ENCODE measurements at places on chromosomes 1 and 21.

DNA sequence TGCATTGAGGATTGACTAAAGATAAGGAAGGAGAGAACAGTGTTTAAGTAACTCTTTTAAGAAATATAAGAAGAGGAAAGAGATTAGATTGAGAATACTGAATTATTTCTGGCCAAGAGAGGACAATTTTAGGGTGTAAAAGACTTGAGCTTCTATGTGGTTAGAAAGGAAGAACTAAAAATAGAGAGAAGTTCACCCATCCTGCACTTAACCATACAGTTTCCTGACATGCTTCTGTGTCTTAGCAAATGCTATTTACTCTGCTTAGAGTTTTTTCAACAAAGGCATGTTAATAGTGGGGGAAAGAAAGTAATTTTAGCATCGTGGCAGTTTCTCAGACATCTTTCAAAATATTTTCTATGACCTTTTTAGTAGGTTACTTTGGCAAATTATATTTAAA is 122.8 kb upstream of the GPR52 start:
- no peak for DNase-seq

- DNase-seq, result no peak
Measured at GRCh38 chr1:160740133-160740688, 1.2 kb downstream of the SLAMF7 start.

GRCh38 chr1:195979646-195980045 is 628.6 kb downstream of the KCNT2 start:
- DNase-seq, result no peak

- no peak for DNase-seq
Measured at GRCh38 chr1:246533371-246533905, 26.4 kb upstream of the SMYD3 start.

DNA sequence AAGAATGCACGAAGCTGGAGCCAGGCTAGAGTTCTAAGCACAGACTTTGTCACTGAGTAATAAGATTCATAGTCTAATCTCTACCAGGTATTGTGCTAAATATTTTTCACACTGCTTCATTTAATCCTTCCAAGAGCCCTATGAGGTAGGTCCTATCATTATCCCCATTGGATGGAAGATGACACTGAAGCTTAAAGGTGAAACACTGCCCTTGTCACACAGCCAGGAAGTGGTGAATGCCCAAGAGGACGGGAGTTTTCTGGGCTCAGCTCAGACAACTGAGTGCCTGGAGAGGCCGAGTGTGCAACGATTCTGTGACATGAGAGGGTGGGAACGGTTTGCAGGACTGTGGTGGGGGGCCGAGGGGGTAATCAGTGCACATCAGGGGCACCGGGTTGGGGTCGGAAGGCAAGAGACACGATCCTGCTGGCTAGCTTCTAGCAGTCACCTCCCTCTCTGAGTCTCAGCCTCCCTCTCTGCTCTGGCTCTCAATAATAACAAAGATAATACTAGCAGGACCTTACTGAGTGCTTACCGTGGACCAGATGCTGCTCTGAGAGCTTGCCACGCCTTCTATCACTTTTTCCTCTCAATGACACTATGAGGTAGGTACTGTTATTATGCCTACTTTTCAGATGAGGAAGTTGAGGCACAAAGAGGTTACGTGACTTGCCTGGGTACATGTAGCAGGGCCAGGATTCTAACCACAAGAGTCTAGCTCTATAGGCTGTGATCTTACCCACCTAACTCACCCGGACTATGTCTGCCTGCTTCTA is 12.4 kb downstream of the KCNQ4 start:
- no peak for DNase-seq

DNA sequence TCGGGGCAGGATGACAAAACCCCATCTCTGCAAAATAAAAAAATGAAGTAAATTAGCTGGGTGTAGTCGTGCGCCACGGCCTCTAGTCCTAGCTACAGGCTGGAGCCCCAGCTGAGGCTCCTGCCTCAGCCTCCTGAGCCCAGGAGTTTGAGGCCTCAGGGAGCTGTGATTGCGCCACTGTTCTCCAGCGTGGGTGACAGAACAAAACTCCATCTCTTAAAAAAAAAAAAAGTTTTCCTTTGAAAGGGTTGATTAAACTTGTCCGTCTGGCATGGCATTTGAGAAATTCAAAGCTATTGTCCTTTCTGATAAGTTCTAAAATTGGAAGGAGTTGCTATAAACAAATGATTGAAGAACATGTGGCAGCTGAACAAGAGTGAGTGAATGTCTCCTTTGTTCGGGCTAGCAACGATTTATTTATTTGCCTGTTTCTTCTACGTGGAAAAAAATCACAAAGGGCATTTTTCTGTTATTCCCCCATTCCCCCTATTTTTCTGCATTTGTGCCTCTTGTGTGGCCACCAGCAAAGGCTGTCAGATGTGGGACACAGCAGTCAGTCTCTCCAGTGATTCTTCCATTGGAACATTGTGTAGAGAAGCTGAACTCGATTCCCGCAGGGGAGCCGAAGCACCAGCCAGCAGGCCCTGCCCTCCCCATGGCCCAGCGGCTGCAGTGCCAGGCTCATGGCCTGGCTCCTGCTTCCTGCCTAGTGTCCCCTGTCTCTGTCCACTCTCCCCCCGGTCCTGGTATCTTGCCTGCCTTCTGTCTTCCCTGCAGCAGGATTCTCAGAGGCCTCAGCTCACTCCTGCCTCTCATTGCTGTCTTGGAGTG is 21.5 kb upstream of the PWP2 start:
- no peak for DNase-seq

DNA sequence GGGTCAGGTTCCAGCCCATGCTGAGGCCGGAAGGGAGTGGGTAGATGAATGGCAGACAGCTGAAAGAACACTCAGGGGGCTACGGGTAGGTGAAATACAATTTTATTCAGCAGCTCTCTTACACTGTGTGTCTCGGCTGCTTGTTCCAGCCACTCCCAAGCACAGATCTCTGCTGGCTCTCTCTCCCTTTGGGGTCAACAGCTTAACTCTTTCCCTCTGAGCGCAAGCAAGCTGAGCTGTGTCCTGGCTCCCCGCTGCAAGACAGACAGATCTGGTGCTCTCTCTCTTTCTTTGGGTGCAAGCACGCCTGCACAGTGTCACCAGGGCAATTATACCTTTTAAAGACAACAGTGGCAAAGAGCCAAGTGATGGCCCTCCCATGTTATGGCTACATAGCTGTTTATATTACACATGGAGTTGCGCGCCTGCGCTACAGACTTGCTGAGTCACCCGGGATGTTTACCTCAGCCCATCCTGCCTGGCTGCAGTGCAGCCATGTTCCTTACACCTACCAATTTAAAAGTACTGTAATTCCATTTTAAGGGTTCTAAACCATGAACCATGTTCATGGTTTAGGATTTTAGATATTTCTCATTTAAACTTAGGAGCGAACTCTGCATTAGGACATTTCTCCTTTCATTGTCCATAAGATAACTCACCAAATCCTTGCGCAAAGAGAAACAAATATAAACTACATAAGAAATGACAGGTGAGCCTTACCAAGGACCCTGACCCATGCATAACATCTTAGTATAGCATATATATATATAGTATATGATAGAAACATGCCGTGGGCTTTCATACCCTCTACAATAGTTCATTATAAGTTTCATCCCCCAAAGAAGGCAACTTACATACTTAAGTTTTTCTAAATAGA is 396.5 kb downstream of the SMYD3 start:
- DNase-seq, result no peak

GRCh38 chr1:205800427-205800826 is 12.6 kb downstream of the SLC41A1 start:
- DNase-seq, result no peak

DNA sequence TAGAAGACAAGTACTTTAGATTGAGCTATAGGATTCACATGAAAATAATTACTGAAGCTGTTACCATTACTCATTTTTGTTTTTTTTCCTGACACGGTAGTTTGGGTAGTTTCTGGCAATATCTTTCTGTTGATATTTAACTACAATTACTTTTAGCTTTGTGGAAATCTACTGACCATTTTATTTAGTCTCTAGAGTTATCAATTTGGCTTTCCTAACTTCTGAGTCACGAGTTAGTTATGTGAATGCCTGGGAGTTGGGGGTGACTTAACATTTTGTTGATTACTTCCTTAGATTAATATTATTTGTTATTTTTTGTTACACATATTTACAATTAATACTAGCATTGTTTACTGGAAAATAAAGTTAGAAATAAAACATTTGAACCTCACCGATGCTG is 160.6 kb downstream of the HMCN1 start:
- no peak for DNase-seq

- DNase-seq, result peak; percentile 70
Measured at GRCh38 chr1:205321162-205321958, at the start of gene NUAK2. NUAK2 (minus strand) TSS chr1:205321745; CDS start chr1:205321628, 117 bp downstream.

DNA sequence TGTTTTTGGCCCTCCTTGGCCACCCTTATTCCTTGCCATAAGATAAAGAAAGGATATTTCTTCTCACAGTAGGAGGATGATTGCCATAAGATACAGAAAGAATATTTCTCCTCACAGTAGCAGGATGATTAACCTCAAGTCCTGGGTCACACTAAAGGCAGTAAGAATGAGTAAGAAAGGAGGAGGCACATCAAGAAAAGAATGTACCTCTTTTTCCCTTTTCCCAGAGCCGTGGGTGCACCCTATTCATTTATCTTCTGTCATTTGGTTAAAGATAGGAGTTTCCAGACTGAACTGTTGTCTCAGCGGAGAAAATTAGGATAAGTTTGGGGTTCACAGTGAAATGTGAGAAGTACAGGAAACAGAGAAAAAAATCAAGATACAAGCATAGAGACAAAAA is 52.5 kb downstream of the LRRC8C start:
- DNase-seq, result no peak

GRCh38 chr1:175504875-175505555 is 238.4 kb downstream of the TNR start:
- DNase-seq, result no peak

DNA sequence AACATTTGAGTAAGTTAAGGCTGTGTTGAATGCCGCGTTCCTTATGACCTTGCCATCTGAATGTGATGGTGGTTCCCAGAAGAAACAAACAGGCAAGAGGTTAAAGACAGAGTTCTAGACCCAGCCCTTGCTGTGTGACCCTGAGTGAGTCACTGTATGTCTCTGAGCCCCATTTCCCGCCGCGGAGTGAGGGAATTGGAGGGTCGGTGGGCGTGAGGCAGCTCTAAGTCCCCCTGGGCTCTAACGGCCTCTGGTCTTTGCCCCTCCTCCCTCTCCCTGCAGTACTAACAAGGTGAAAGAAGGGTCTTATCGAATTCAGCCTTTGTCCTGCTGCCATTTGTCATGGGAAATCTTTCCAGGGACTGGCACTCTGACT is 40.4 kb downstream of the OLIG1 start:
- DNase-seq, result no peak

- no peak for DNase-seq
Measured at GRCh38 chr1:148352470-148353053, 130.5 kb downstream of the PPIAL4G start.

- peak; percentile 25 for DNase-seq
Measured at GRCh38 chr1:230186003-230186863, 119.2 kb downstream of the GALNT2 start.

GRCh38 chr1:28518745-28519341 is 13.0 kb downstream of the RCC1 start:
- DNase-seq, result no peak

DNA sequence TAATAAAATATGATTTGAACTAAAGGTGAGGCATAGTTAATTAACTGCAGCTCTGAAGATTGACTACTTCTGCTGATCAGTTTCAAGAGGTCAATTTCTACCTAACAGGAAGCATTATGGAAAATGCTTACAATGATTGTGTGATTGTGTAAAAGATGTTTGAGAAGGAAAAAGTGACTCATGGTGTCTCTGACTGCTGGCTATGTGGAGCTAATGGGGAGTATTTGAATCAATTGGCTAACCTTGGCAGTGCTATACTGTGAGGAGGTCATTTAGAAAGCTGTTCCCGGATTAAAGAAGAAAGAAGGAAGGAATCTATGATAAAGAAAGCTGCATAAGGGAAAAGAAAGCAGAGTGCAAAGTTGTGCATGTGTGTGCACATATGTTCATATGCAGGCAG is 376.5 kb downstream of the ADGRL2 start:
- DNase-seq, result no peak

DNA sequence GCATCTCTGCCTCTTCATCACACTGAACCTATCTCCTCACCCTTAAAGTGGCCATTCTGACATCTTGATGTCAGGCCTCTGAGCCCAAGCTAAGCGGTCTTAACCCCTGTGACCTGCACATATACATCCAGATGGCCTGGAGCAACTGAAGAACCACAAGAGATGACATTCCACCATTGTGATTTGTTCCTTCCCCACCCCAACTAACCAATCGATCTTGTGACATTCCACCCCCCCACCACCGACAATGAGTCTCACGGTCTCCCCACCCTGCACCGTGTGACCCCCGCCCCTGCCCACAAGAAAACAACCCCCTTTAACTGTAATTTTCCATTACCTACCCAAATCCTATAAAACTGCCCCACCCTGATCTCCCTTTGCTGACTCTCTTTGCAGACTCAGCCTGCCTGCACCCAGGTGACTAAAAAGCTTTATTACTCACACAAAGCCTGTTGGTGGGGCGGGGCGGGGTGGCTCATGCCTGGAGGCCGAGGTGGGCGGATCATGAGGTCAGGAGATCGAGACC is 21.0 kb upstream of the PINK1 start:
- no peak for DNase-seq

- DNase-seq, result no peak
Measured at GRCh38 chr1:84301785-84302385, 377 bp downstream of the SAMD13 start.

- DNase-seq, result no peak
Measured at GRCh38 chr1:67479146-67479891, 49.1 kb upstream of the SERBP1 start.

- no peak for DNase-seq
Measured at GRCh38 chr1:114901814-114902213, 47.2 kb downstream of the SYCP1 start.

- no peak for DNase-seq
Measured at GRCh38 chr1:11731691-11732283, 4.1 kb upstream of the AGTRAP start.
